Stimulated activated CD4-positive, alpha-beta T cell treated with anti-CD3 and anti-CD28 coated beads, TNF-alpha, amount 100 ng/mL, for 1 hour (primary cell): ENCODE measurements at places on chromosomes 11 and 22.

DNA sequence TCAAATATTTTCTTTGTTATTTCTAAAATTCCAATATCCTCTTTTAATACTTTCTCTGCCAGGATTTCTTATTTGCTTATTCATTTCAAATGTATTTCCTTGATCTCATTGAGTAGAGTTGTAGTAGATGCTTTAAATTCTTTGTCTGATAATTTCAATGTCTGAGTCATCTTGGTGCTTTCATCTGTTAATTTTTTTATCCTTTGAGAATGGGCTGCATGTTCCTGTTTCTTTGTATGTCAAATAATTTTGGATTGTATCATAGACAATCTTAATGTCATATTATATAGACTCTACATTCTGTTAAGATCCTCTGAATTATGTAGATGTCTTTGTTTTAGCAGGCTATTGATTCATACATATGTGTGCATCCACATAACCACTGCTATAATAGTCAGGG is 57.5 kb downstream of the MYEOV start:
- no peak for DNase-seq

DNA sequence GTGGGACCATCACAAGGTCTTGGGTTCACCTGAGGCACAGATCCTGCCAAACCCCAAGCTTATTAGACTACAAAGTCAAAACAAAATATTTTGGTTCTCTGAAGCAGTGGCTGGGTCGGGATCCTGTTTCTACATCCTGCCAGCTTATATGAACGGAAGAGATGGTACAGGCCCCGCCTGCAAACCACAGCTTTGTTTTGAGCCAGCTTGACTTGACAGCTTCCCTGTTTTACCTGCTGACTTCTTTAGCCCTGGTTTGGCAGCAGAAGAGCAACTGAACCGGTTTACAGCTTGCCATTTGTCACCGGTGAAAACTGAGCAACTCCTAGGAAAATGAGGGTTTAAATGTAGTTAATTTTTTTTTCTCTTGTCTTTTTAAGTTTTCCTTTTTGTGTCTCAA is 11.4 kb downstream of the PACS1 start:
- DNase-seq = peak; percentile 37

DNA sequence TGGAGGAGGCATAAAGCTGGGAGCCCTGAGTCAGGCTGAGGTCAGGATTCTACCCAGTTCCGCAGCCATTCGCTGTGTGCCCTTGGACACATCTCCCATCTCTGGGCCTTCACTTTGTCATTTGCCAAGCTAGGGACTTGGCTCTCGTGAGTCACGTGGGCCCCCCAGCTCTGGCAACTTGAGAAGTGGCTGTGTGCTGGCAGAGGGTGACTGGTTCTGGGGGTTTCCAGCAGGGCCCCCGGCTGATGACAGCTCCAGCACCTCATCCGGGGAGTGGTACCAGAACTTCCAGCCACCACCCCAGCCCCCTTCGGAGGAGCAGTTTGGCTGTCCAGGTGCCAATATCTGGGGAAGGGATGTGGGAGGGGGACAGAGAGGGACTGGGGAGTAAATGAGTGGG is 46.6 kb downstream of the CD6 start:
- no peak for DNase-seq

GRCh38 chr22:31659246-31659645 is 2.8 kb downstream of the PISD start:
- no peak for DNase-seq

DNA sequence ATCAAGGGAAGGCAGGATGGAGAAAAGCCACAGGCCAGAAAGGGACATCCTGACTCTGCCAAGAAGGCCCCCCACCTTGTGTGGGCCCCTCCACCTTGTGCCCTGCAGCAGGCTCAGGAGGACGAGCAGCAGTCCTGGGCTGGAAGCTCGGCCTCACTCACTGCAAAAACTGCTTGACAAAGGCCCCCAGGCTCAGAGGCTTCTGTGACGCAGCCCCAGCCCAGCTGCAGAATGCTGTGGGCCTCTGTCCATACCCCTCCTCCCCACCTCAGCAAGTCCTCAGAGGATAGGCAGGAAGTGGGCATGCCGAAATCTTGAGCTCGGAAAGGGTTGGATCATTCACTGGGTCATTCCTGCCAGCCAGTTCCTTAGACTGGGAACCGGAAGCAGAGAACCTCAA is 61.9 kb downstream of the NRXN2 start:
- DNase-seq = no peak

GRCh38 chr11:10401256-10401655 is 53.8 kb upstream of the AMPD3 start:
- no peak for DNase-seq

- DNase-seq = no peak
Measured at GRCh38 chr11:69129647-69130046, 26.1 kb upstream of the SMIM38 start.

DNA sequence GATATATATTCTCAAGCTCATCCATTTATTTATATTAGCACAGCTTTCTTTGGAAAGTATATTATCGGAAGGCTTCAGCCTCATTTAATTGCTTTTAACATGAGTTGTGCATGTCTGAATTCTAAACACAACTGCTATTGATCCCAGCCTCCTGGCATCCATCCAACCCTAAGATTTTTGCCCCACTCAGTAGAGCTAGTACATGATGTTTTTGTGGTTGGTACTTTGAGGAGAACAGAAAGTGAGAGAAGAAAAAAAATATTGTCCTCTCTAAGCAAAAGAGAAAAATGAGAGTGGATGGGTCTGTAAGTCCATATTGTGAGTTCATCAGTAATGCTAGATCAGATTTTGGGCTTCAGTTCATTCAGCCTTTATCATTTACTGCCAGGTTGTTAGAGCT is 198.7 kb downstream of the DDX10 start:
- no peak for DNase-seq

DNA sequence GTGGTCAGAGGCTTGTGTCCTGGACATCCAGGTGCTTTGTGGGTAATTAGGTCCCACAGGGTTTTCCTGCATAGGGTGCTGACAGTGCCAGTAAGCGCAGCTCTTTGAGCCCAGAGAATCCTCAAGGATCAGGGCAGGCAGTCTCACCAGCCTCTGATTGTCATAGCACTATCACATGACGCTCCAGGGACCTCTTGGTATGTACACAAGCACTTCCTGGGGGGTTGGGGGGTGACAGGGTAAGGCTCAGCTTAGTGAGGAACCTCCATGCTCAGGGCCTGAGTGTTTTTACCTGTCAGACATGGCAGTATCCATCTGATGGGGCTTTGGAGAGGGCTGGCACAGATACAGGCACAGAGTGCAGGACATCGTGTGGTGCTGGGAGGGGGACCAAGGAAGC is 27.9 kb upstream of the SUSD2 start:
- peak; percentile 22 for DNase-seq

GRCh38 chr11:34613552-34614056 is 7.3 kb upstream of the EHF start:
- DNase-seq = no peak
